Inflammatory macrophage (primary cell): ENCODE measurements at places on chromosomes 13 and 19.

- DNase-seq: no peak
These were observed 1.2 kb upstream of the SBK2 start for GRCh38 chr19:55538132-55538531.

DNA sequence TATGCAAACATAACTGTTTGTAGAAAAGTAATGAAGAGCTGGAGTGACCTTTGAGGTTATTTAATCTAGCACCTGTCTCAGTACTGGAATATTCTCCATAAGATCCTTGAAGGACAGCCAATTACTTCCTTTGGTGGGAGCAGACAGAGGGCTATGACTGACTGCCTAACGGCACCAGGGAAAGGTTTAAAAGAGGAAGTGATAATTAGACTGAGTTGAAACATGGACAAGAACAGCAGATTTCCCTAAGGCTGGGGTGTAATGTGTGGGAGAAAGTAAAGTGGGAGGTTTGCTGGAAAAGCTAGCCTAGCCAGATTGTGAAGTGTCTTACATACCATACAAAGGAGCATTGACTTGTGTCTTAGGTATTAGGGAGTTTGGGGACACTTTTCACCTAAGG, 191.3 kb upstream of the PCDH9 start:
- no peak for DNase-seq

DNA sequence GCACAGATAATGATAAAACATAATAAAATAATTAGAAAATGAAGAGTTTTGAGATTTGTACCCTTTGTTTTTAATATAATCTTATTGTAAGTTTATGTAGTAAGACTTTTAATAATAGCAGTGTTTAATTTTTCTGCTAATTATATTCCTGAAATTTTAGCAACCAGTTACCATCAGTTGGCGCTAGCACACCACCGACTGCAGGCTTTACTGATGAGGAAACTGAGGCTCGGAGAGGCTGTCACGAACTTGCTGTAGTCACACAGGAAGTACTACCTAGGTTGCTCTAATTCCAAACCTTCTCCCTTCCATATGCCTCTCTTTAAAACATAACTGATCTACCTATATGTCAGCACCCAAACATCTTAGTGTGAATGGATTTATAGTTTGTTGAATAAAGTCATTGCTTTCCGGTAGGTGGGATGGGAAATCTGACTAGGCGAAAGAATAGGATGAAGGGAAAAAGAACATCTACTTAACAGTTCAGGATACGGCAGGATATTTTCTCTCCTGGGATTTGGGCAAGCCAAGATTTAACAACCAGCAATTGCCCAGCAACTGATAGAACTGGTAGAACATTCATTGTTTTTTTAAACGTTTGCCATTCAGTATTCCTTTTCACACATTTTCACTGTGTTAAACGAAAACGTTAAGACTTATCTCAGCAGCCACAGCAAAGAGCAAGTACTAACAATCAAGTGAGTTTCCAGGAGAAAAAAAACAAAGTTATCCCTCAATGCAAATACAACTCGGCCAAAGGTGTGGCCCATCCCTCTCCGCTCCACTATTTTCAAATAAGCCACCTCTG, 822 bp upstream of the RFXAP start:
- no peak for DNase-seq

- no peak for DNase-seq
These were observed 3.3 kb downstream of the MTIF3 start for GRCh38 chr13:27446986-27447583.

DNA sequence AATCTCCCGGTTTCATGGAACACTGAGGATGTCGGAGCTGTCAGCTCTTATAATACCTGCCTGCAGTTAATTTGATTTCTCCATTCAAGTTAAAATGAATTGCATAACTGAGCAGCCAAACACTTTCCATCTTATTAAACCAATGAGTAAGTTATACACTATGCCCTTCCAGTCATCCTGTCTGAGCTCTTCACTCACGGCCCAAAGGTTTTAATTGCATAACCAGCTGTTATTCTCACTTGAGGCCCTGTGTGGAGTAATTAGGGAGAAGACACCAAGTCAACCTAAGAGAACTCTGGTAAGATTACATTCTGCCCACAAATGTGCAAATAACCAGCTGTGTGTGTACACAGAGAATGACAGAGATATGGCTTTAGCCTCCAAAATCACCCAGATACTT, 303.5 kb downstream of the TBC1D4 start:
- no peak for DNase-seq

- DNase-seq: no peak
These were observed 32.7 kb downstream of the KCTD12 start for GRCh38 chr13:76853481-76853880.
